NCI-H774 (cell line): ENCODE measurements at places on chromosomes 11 and 22.

DNA sequence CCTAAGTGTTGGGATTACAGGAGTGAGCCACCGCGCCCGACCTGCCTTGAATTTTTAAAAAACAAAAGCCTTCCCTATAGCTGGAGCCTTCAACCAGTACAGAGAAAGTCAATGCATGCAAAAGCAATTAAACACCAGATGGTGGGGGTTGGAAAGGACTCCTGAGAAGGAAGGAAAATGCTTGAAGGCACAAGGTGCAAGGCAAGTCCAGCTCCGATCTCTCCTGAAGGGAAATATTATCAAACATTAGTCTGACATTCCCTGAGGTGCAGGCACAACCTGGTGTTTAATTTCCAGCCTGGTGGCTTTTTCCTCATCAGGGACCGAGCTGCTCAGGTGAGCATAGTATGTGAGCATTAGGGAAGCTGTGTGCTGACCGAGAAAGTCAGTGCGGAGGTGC is 12.9 kb upstream of the RAPSN start:
- no peak for DNase-seq

GRCh38 chr11:114892381-114893197 is 214.3 kb downstream of the NXPE2 start:
- no peak for DNase-seq

- DNase-seq, result peak; percentile 37
Observed at GRCh38 chr11:124108156-124108555, 7.1 kb upstream of the VWA5A start.

- DNase-seq, result no peak
Observed at GRCh38 chr22:17716529-17716928, 57.7 kb downstream of the BID start.

DNA sequence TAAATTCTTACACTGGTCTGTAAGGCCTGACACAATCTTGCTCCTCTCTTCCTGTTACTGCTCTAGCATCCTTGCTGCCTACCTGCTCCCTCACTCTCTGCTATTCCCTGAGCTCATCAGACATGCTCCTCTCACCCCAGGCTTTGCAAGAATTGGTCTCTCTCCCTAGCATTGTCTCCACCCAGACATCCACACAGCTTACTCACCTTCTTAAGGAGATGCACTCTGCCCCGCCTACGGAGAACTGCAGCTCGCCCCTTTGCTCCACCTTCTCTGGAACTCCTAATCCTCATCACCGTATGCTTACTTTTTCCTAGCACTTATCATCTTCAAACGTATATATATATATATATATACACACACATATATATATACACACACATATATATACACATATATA is 23.3 kb upstream of the TMPRSS5 start:
- DNase-seq, result no peak

- DNase-seq, result no peak
Observed at GRCh38 chr11:68535098-68535497, 74.5 kb downstream of the PPP6R3 start.

DNA sequence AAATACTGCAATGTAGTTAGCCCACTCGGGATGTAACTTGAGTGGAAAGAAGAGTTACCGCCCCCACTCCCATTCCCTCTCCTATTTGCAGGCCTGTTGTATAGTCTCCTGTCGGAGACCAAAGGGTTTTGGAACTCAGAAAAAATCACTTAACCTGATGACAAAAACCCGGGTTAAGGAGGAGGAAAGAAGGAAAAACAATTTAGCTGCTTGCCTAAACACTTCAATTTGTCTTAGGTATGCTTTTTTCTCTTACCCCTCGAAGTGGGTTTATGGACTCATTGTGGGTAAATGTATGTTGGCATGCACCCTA is 2.2 kb downstream of the YAP1 start:
- DNase-seq, result no peak

DNA sequence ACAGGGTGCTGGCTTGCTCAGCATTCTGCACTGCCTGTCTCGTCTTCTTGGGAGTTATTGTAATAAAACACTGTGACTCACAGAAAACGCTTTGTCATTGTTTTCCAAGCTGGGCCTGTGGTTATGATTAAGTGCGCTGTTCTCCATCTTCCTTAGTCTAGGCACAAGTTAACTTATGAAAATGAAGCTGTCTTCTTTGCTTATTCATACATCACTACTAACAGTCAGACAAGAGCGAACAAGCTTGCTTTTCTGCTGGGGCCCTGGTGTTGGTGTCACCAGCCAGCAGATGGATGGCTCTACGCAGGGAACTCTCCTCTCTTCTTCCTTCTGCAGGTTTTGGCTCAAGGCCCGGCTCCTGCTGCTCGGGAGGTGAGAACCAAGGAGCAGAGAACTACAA is 380.1 kb upstream of the SYN3 start:
- no peak for DNase-seq

DNA sequence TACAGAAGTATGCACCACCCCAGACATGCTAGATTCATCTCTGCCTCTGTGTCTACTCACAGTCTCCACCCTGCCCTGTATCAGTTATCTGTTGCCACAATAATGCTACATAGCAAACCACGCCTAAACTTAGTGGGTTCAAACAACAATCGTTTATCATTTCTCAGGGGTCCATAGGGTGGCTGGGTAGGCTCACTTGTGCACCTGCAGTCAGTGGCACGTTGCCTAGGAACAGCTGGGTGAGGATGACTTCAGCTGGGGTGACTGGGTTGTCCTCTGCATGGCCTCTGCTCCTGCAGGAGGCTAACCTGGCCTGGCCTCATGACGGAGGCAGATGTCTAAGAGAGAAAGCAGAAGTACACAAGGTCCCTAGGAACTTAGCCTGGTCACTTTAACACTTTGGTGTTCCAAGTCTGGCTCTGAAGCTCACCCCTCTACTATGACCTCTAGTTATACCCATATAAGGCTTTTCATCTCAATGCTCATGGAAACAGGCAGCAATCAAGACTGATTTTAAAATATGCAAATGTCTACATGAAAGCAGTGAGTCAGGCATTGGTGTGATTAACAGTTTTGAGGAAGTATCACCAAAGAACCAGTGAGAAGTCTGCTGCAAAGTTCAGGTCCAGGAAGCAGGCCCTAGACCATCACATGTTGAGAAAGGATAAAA is 10.7 kb downstream of the OLFML1 start:
- DNase-seq, result no peak

DNA sequence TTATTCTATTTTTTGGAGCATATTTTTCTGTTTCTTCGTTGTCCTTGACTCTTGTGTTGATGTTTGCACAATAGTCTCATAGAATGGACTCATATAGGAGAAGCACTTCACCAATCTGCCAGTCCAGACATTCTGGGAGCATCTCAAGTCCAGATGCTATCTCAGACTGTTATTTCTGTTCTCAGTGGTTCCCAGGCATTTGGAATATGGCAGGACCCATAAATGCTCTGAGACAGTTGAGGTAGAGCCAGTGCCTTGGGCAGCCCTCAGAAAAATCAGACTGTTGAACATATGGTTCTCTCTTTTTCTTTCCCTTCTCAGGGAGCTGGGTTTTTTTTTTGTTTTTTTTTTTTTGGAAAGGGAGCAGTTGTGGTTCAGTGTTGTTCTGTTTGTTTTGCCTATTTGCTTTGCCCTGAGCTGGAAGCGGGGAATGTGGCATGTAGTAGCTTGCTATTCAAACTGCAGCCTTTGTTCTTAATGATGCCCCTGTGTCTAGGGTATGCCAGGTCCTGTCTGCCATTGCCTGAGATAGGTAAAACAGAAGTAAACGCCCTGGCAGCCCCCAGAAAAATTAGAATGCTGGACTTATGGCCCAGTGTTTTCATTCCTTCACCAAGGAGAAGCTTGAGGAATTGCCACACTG is 3.7 kb upstream of the MS4A2 start:
- peak; percentile 47 for DNase-seq

GRCh38 chr11:127598476-127598875 is 597.9 kb upstream of the KIRREL3 start:
- DNase-seq, result no peak

- DNase-seq, result no peak
Observed at GRCh38 chr22:48507171-48507570, 1320.5 kb downstream of the BRD1 start.

DNA sequence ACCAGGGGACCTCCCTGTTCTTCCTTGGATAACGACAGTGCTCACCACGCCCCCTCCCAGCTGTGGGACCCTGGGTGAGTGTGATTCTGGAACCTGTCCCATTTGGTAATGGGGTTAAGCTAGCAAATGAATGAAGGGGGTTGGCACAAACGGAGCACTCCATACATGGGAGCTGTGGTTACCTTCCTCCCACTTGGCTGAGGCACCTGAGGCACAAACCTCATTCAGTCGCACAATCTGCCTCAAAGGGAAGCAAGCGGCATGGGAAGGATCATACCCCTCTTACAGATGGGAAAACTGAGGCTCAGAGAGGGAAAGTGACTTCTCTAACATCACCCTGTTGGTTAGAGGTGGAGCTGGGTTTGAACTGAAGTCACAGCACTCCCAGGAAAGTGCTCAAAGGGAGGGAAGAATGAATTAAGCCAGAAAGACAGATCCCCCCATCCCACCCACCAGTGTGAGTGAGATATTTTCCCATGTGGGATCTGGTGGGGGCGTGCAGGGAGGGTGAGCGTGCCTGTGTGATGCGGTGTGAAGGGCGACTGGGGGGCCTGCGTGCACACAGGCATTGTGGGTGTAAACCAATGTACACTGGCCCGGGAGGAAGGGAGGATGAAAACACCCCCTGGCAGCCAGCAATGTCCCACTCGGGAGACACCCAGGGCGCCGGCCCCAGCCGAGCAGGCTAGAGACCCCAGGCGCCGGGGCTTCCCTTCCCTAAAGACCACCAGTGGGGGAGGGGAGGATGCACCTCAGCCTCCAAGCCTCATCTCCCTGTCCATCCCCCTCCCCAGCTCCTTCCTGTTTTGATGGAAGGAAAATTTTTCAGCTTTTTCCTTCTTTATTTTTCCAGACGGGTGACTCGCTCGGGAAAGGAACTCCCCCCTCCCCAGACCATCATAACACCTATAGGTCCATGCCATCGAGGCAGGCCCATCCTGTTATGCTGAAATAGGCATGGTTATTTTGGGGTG is 8.0 kb upstream of the PDGFB start:
- DNase-seq, result no peak

DNA sequence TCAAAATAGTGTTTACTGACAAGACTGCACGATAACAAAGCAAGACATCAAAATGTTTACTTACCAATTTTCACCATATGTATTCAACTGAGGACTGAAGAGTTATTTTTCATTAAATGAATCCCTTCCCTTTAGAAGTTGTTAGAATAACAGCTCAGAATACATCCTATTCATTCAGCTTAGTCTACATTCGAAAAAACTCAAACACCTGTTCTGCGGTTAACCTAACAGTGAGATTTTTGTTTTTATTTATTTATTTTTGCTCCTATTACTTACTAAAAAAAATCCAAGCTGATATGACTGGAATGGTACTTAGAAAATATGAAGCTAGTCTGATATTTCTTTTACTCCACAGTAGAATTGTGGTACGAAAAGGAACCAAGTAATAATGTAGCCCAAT is 10.0 kb downstream of the KCNA4 start:
- no peak for DNase-seq

DNA sequence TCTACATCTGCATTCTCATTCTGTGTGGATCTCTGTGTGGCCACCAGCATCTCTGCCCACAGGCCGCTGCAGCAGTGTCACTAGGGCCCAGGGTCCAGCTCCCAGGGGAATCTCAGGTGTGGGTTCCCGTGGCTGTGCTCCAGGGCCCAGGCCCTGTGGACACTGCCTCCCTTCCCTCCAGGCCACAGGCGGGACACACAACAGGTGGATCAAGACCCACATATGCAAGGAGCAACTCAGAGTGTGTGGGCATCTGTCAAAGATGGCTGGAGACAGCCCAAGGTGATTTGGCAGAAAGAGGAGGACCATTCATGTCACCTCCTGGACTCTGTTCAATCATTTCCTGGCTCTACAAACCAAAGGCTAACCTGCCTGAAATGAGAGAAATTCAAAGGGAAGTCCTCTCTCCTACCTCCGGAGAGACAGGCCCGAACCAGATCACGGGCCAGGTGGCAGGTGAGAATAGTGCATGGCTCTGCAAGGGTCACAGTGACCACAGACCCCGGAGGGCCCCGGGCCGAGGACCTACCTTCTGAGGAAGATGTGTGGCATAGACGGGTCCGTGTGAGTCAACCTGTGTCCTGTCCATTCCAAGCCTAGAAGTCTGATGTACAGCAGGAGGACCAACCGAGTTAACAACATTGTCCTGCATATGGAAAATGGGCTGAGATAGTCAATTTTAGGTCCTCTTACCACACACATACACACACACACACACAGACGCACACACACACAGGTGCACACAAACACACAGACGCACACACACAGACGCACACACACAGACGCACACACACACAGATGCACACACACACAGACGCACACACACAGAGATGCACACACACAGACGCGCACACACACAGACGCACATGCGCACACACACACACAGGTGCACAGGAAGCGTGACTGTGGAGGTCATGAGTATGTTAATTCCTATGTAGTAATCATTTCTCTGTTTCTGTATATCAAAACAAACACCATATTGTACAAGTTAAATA is 1068.5 kb downstream of the BRD1 start:
- DNase-seq, result no peak

DNA sequence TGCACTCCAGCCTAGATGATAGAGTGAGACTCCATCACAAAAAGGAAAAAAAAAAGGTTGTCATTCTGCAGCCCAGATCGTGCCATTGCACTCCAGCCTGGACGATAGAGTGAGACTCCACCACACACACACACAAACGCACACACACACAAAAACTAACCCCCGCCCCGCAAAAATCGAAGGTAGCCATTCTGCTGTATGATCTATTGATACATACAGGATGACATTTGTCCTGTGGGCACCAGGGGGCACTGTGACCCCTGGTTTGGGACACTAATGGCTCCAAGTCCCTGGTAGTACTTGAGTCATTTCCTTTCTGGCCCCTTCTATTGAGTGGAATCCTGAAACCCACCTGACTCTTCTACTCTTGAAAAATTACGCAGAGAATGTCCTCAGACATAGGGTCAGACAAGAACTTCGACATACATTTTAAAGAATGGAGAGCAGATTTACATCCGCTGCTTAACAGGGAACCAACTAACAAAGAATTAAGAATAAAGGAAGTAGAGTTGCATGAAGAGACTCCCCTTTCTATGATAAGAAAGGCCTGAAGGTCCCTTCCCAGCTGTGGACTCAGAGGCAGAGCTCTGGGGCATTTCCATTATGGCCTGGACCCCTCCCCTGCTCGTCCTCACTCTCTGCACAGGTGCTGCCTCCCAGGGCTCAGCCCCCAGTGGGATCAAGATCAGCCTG is 35.0 kb upstream of the PRAME start:
- peak; percentile 6 for DNase-seq

GRCh38 chr22:38203855-38204514 is 2.2 kb downstream of the MAFF start:
- DNase-seq, result no peak

DNA sequence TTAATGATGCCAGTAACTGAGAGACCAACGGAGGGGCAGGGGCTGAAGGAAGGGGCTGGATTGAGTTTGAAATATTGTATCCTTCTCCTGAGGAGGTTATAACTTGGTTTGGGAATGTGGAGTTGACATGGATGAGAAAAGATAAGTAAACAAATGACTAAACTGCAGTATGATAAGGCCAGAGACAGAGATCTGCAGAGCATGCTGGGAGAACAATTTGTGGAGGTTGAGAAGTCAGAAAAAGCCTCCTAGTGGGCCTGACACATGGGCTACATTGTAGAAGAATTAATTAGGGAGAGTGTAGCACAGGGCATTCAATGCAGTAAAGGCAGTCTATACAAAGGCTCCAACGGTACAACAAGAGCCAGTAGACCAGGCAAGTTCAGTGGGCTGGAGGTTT is 55.9 kb downstream of the SPON1 start:
- DNase-seq, result no peak

- DNase-seq, result no peak
Observed at GRCh38 chr22:42711895-42712837, 8.5 kb downstream of the A4GALT start.

GRCh38 chr22:43342347-43343261 is 568 bp downstream of the SCUBE1 start:
- no peak for DNase-seq
